ENCODE measurements at places on chromosomes 11 and 22.

DNA sequence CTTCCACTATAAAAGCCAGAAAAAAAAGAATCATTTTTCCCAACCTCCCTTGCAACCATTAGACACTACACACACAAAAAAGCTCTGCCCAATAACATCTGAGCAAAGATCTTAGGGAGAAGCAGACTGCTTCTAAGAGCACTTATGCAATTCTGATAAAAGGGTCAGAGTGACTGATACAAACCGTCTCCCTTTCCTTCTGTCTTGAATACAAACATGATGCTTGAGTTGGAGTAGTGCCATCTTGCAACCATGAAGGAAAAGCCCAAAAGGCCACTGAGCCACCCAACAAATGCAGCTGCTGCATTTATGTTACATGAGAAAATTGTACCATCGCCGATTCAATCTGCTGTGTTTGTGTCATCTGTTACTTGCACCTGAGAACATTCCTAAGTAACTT lies 47.6 kb upstream of the EED start:
- DNase-seq, result no peak

- no peak for DNase-seq
These were observed 30.3 kb downstream of the RIC3 start for GRCh38 chr11:8138526-8138925.

- DNase-seq, result no peak
These were observed 68.7 kb downstream of the ISX start for GRCh38 chr22:35134637-35135036.

GRCh38 chr11:20289732-20290131 lies 73.8 kb upstream of the HTATIP2 start:
- DNase-seq, result no peak

GRCh38 chr11:59448484-59448883 lies 8.3 kb upstream of the OR4D6 start:
- no peak for DNase-seq

GRCh38 chr11:69546735-69547370 lies 65.4 kb downstream of the LINC01488 start:
- DNase-seq, result peak; percentile 35

DNA sequence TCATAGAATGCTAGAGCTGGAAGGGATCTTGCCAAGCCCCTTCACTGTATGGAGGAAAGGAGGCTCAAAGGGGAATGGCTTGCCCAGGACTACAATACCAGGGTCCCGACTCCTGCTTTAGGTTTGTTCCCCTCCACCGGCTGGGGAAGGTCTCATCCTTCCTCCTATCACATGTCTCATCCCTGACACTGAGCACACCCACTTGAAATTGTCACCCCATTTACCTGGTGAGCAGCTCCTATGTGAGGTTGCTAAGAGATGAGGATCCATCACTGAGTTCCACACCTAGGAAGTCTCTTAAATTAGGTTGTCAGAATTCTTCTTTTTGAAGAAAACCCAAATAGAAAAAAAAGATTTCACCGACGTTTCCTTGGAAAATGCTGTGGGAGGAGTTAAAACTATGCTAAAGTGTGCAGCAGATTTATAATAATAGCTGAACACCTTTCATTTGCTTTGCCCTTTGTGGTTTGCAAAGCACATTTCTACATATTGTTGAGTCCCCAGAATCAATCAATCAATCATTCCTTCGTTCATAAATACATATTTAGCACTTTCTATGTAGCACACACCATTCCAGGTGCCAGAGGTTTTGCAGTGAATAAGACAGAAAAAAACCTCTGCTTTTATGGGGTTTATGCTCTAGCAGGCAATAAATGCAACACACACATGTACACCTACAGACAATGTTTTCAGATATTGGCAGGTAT lies 91.7 kb downstream of the TENM4 start:
- DNase-seq, result no peak

Measured in aorta (tissue), 5 donors.